ENCODE measurements at places on chromosomes 7 and 10.
A peak's percentile ranks its signal among the peaks of the same experiment; 100 is the strongest.

DNA sequence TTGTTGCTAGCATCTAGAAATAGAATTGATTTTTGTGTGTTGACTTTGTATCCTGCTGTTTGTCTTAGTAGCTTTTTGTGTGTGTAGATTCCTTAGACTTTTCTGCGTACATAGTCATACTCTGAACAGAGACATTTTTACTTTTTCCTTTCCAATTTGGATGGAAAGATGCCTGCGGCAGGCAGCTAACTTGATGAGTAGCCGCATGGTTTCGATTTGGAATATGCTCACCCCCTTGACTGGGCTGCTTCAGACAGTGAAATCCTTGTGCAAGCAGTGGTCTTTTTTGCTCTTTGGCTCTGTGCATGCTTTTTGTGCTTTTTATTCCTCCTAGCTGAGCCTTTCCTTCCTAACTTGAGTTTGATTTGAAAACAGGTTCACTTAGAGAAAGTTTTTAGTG lies 71.8 kb downstream of the HHEX start:
- no peak for DNase-seq
- H3K27me3 ChIP-seq = no peaks in the 10 kb centered on the region
- no peak overlapping the region for H3K4me3 ChIP-seq

GRCh38 chr10:5606864-5607263 lies 59.5 kb downstream of the ASB13 start:
- no peak for DNase-seq
- H3K4me3 ChIP-seq = no peak overlapping the region

DNA sequence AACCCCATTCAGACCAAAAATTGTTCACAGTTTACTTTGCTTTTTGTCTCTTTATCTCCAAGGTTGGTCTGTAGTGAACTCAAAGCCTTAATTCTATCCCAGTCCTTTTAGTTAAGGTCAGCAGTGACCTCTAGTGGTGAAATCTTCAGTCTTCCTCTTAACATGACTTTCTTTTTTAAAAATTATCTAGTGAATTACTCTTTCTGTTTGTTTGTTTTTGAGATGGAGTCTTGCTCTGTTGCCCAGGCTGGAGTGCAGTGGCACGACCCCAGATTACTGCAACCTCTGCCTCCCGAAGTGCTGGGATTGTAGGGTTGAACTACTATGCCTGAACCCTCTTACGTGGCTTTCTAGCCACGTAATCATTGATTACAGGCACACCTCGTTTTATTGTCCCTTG lies 25.0 kb downstream of the ZNF487 start:
- H3K4me1 ChIP-seq = no peaks in the 10 kb centered on the region
- DNase-seq = peak; percentile 84
- peak overlapping the region; percentile 63 for H3K4me3 ChIP-seq
- no peak overlapping the region for H3K27ac ChIP-seq
- no peaks in the 10 kb centered on the region for H3K27me3 ChIP-seq

DNA sequence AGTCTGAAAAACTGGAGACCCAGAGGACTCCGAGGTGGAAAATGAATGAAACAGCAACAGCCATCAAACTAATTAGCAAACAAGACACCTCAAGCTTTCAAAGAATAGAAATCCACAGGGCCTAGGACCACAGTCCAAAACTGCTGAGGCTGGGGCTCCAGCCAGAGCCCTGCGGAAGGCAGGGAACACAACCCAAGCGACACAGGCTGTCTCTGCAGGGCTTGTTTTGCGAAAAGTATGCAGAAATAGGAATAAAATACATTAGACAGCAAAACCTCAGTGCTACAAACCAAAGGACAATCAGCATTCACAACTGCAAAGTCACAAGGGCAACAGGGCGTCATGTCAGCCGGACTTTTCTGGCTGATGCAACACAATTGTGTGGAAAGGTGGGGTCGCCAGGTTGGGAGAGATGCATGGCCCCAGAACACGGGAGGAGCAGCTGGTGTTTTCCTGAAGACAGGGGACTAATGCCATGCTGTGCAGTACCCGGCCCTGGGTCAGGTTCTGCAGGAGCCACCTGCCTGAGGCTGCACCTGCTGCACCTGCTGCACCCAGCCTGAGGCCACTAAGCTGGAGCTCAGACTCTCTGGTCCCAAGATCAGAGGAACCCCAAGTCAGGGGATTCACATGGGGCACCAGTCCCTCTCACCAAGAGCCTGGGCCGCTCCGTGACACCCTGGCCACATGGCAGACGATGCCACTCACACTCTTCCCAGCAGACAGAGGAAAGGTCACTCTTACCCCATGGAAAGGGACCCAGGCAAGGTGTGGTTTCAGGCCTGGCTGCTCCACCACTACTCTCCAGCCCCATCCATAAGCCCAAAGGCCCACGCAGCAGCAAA lies 74.2 kb downstream of the MAD1L1 start:
- H3K4me1 ChIP-seq = peaks cover 31% of the 10 kb centered on the region
- DNase-seq = no peak
- H3K27me3 ChIP-seq = no peaks in the 10 kb centered on the region
- peak overlapping the region; percentile 55 for H3K27ac ChIP-seq
- peaks cover 8% of the 10 kb centered on the region for H3K36me3 ChIP-seq
- H3K4me3 ChIP-seq = no peak overlapping the region

- H3K27me3 ChIP-seq = peaks cover 5% of the 10 kb centered on the region
- no peak overlapping the region for H3K4me3 ChIP-seq
- H3K4me1 ChIP-seq = peaks cover 8% of the 10 kb centered on the region
- no peak for DNase-seq
Measured at GRCh38 chr10:78408671-78409472, 375.2 kb downstream of the RPS24 start.

- peaks cover 5% of the 10 kb centered on the region for H3K4me1 ChIP-seq
- DNase-seq = peak; percentile 92
- no peaks in the 10 kb centered on the region for H3K27me3 ChIP-seq
- H3K27ac ChIP-seq = peak overlapping the region; percentile 38
Measured at GRCh38 chr10:97399843-97400545, 1.1 kb downstream of the RRP12 start.

DNA sequence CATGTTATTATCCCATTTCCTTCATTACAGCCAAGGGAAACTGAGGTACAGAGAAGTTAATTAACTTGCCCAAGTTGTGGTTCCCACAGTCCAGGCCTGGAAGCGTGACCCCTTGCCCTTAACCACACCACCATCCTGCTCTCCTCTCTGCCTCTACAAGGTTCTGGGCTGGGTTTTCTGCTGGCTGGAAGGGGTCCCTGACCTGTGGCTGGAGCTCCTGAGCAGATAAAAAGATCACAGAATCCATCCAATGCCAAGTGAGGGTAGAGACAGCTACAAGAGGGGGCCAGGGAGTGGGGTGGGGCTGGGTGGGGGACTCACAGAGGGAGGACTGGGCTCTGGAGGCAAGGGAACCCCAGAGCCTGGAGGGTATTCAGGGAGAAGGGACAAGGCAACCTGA lies 9.7 kb downstream of the ASB10 start:
- no peak for DNase-seq
- no peaks in the 10 kb centered on the region for H3K4me1 ChIP-seq
- H3K4me3 ChIP-seq = no peak overlapping the region
- peaks cover 81% of the 10 kb centered on the region for H3K27me3 ChIP-seq
- H3K36me3 ChIP-seq = no peaks in the 10 kb centered on the region

- no peak overlapping the region for H3K4me3 ChIP-seq
- H3K27me3 ChIP-seq = no peaks in the 10 kb centered on the region
Measured at GRCh38 chr7:82755705-82756551, 312.4 kb upstream of the CACNA2D1 start.

DNA sequence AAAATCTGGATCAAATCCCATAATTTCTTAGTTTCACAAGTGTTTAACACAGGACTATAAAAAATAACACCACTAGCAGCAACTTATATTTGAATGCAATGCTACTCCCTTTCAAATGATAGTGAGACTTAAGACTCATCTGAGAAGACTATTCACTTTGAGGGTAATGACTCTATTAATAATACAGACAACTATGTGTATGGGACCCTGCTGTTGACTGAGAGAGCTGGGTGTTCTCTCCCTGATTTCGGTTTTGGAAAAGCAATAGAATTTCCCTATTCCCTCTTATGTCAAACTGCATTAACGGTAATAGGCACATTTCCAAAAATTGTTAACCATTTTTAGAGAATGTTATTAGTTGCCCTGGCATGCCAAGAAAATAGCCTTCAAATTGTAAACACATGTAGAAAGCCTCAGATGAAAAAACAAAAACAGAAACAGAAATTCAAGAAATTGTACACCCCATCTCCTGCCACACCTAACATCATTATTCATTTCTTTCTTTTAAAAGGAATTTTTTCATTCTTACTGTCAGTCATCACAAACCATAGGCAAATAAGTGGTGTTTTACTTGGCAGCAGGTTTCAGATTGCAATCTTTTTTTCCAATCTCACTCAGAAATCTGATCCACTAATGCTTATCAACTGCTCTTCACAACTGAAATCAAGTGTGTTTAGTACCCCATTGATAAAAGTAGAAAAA lies 153.7 kb downstream of the TFPI2 start:
- no peaks in the 10 kb centered on the region for H3K27me3 ChIP-seq
- no peaks in the 10 kb centered on the region for H3K36me3 ChIP-seq
- no peaks in the 10 kb centered on the region for H3K4me1 ChIP-seq

GRCh38 chr7:40808378-40808942 lies 673.7 kb downstream of the SUGCT start:
- H3K4me1 ChIP-seq = peaks cover 3% of the 10 kb centered on the region
- H3K27me3 ChIP-seq = no peaks in the 10 kb centered on the region
- H3K27ac ChIP-seq = peak overlapping the region; percentile 95
- H3K4me3 ChIP-seq = no peak overlapping the region
- peak; percentile 87 for DNase-seq

GRCh38 chr7:24781106-24781505 lies 23.8 kb upstream of the GSDME start:
- DNase-seq = no peak
- peaks cover 23% of the 10 kb centered on the region for H3K36me3 ChIP-seq
- no peaks in the 10 kb centered on the region for H3K4me1 ChIP-seq
- H3K27ac ChIP-seq = no peak overlapping the region

Data from mesenchymal stem cell (in vitro differentiated cells and primary cell).